ENCODE measurements at places on chromosomes 11 and 22. TPM values are rescaled to one million over a fixed set of nuclear protein-coding genes. Genes with fewer than 3 reads are reported as not detected.
A peak's percentile ranks its signal among the peaks of the same experiment; 100 is the strongest.

- peaks cover 7% of the 10 kb centered on the region for H3K4me1 ChIP-seq
- no peak for DNase-seq
- H3K4me3 ChIP-seq, result no peak overlapping the region
Observed at GRCh38 chr22:36294293-36294620, 41.3 kb downstream of the APOL1 start.

DNA sequence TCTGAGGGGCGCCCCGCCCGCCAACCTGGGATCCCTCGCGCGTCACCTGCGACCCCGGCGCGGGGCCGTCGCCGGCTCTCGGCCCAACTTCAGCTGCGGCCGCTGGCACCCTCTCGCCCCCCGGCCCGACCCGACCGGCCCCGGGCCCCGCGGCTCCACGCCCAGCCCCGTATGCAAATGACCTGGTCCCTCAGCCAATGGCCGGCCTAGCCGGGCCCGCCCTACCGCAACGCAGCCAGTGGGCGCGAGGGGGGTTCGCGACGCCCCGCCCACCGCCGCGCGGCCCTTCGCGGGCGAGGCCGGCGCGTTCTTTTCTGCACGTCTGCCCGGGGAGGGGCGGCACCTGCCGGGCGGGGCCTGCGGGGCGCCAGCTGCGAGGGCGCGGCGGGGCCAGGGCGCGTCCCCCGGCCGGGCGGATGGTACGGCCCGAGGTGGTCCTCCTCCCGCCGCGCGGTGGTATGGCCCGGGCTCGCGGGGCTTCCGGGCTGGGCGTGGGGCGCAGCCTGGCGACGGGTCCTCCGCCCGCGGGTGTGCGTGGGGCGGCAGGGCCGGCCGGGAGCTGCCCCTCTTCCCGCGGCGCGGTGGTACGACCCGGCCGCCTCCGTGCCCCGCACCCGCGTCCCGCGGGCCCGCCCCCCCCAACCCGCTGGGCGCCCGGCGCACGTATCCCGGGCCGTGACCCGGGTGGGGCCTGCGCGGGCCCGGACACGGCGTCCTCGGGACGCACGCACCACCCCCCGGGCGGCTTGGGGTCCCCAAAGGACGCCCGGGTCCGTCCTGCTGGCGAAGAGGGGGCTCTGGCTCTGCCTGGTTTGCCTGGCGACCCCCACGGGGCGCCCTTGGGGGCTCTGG, 7.7 kb upstream of the PHRF1 start:
- H3K27ac ChIP-seq, result peak overlapping the region; percentile 65
- H3K27me3 ChIP-seq, result no peaks in the 10 kb centered on the region
- DNase-seq, result peak; percentile 95
- peaks cover 6% of the 10 kb centered on the region for H3K4me1 ChIP-seq
- peak overlapping the region; percentile 73 for H3K4me3 ChIP-seq

GRCh38 chr22:48495751-48496080, 1332.0 kb downstream of the BRD1 start:
- no peak overlapping the region for H3K4me3 ChIP-seq
- no peak overlapping the region for H3K27ac ChIP-seq
- no peak for DNase-seq
- H3K27me3 ChIP-seq, result peaks cover 2% of the 10 kb centered on the region

GRCh38 chr11:36711104-36711825, 113.2 kb upstream of the RAG2 start:
- H3K4me3 ChIP-seq, result no peak overlapping the region
- no peak overlapping the region for H3K27ac ChIP-seq
- no peak for DNase-seq
- no peaks in the 10 kb centered on the region for H3K4me1 ChIP-seq
- no peaks in the 10 kb centered on the region for H3K36me3 ChIP-seq

DNA sequence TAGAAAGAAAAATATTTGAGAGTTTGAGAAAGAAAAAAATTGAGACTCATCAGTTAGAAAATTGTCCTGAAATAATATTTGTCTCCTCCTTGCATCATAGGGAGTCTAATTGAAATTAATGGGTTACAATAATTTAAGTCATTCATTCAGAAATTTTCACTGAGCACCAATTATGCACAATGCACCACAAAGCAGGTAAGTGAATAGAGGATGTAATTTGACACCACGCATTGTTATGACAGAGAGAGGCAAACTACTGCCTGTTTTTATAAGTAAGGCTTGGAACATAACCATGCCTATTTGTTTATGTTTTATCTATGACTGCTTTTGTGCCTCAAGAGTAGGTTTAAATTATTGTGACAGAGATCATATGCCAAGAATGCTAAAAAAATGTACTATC, 537.9 kb upstream of the FAT3 start:
- no peaks in the 10 kb centered on the region for H3K36me3 ChIP-seq
- H3K4me3 ChIP-seq, result no peak overlapping the region
- H3K27ac ChIP-seq, result no peak overlapping the region
- DNase-seq, result no peak

DNA sequence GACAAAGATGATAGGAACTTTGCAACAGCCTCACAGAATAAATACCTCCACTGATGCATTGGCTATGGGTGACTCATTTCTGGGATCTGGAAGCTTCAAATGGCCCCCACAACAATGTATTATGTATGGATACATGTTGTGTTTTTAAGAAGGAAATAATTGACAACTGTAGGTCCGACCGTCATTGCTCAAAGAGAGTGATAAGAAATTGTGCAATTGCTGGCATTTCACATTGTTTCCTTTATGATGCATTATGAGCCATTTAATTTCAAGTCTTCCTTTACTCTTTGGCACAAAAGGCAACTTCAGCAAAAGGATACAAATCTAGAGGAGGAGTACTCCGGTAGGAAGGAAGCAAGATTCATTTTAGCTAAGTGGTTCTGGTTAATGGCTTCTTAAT, 2.0 kb downstream of the ANO3 start:
- no peaks in the 10 kb centered on the region for H3K27me3 ChIP-seq
- H3K4me3 ChIP-seq, result no peak overlapping the region
- H3K27ac ChIP-seq, result no peak overlapping the region
- H3K36me3 ChIP-seq, result no peaks in the 10 kb centered on the region
- no peak for DNase-seq
- H3K4me1 ChIP-seq, result no peaks in the 10 kb centered on the region

The MS4A4A gene
- 6.9 TPM for total RNA-seq

The LRRC74B gene
- total RNA-seq, result not detected

The PKDREJ gene
- not detected for total RNA-seq

All from naive thymus-derived CD4-positive, alpha-beta T cell (primary cell).